ENCODE measurements at places on chromosomes 16 and 17.
A peak's percentile ranks its signal among the peaks of the same experiment; 100 is the strongest.

DNA sequence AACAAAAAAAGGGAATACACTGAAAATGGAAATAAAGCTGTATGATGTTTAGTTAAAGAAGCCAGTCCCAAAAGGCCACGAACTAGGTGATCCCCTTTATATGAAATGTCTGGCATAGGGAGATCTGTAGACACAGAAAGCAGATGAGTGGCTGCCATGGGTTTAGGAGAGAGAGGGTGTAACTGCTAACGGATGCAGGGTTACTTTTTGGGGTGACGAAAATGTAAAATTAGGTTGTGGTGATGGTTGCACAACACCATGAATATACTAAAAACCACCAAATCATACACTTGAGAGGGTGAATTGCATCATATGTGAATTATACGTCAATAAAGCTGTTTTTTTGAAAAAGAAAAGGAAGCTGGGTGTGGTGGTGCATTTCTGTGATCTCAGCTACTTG, 99.6 kb downstream of the ADCY9 start:
- no peak for DNase-seq

DNA sequence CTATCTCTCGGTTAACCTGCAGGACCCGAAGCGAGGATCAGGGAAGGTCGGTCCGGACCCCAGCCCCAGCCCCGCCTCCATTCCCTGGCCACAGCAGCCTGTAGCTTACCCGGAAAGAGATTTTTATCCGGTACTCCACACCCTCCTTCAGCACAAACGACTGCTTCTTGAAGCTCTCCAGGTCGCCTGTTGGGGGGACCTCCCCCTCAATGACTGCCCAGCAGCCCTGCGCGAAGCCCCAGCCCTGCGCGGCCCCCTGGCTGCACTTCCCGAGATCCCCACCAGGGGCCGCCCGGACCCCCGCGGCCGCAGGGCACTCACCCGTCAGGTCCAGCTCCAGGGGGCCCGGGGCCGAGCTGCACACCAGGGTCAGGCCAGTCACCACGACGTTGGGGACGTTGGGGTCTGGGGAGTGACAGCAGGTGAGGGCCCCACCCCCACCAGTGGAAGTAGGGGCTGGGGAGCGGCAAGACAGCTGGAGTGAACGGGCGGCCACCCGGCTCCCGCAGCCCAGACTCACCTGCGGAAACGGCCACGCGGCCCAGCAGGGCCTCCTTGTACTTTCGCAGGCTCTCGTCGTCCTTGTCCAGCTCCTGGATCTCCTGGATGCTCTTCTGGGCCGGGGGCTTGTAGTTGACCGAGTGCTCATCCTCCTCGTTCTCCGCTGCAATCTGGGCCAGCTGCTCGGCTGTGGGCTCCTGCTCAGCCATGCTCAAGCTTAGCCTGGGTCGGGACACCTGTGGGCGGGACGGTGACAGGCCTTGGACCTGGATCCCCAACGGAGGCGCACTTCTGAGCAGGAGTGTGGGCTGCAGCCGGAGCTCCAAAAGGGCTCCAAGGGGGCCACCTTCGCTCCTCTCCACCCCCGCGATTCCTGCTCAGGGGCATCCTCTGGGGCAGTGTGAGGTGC, 1.7 kb downstream of the ARHGDIA start:
- DNase-seq = no peak

DNA sequence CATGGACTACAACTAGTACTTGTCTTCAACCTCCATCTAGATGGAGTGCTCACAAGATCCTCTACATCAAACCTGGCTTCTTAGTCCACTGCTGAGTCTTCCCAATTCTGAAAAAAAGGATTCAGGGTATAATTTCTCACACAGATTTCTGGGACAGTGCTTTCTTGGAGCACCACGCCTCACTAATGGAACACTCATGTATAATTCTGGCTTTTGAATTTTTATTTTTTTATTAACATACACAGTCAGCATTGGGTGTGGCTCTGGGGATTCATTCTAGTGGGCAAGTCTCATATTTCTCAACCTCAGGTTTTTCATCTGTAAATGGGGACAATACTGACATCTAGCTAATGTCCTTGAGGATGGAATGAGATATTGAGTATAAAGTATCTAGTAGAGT, 696.0 kb downstream of the WWOX start:
- DNase-seq = no peak

- DNase-seq = no peak
Observed at GRCh38 chr16:11977376-11978041, 975 bp downstream of the SNX29 start.

DNA sequence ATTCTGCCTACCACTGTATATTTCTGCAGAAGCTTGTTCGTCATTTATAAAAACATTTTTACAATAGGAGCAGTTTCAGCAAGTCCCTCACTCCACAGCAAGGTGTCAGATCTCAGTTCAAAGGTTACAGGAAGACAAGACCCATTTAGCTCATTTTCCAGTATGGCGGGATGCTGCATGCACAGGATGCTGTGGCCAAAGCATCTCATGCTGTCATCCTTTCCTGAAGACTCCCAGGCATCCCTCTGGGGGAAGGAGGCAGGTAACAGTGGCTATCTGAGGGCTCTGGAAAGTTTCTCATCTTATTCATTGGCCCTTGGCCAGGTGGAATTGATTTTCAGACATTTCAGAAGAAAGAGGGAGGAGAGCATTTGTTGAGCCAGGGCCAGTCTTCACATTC, 539.3 kb upstream of the CDH5 start:
- no peak for DNase-seq

GRCh38 chr17:81043725-81044427, 8.9 kb downstream of the BAIAP2 start:
- no peak for DNase-seq

- peak; percentile 33 for DNase-seq
Observed at GRCh38 chr16:50152351-50152806, 727 bp upstream of the TENT4B start.

DNA sequence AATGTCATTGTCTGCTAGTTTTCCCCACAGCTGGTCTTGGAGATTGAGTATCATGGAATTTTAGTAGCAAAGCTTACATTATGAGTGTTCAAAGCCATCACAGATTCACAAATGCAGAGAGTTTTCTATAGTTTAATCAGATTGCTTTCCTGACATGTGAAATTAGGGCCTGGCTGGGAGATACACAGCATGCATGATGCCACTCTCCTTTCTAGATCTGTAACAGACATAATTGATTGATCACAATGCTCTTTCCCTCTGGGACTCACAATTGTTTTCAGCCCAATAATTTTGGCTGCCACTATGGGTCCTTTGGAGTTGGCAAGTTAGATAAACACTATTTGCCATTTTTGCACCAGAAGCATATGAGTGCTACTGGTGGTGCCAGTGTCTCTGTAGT, 132.5 kb downstream of the SPACA3 start:
- DNase-seq = no peak

DNA sequence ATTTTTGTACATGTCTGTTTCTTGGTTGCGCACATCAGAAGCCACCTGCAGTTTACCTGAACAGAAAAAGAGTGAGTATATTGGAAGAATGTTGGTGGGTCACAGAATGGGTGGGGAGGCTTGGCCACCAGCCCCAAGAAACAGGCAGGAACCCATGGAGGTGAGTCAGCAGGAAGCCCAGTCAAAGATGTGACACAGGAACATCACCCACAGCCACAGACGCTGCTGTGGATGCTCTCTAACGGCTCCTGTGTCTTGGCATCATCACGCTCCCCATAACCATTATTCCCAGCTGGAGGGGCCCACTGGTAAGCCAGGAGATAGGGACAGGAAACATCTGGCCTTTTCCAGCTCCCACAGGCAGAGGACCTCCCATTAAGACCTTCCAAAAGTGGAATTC, 94.0 kb upstream of the WSB1 start:
- DNase-seq = no peak

GRCh38 chr17:80970044-80970761, 21.4 kb upstream of the CHMP6 start:
- DNase-seq = no peak

- DNase-seq = no peak
Observed at GRCh38 chr17:81166033-81166492, at the start of gene AATK. TSS of gene AATK (minus strand) at chr17:81166221. CDS start at chr17:81165992, 229 bp downstream.

All from stimulated activated CD8-positive, alpha-beta memory T cell treated with anti-CD3 and anti-CD28 coated beads, Interleukin-15, amount 100 ng/mL, for 4 hours (primary cell).